ENCODE measurements at places on chromosomes 12 and 14.

GRCh38 chr14:92280554-92281262 lies 42.3 kb upstream of the SLC24A4 start:
- DNase-seq: no peak

GRCh38 chr14:91115986-91116770 lies 2.3 kb downstream of the DGLUCY start:
- no peak for DNase-seq

- no peak for DNase-seq
Observed at GRCh38 chr14:104998801-104999200, 13.2 kb downstream of the CLBA1 start.

GRCh38 chr14:60640859-60641741 lies 8.2 kb downstream of the SIX1 start:
- no peak for DNase-seq

DNA sequence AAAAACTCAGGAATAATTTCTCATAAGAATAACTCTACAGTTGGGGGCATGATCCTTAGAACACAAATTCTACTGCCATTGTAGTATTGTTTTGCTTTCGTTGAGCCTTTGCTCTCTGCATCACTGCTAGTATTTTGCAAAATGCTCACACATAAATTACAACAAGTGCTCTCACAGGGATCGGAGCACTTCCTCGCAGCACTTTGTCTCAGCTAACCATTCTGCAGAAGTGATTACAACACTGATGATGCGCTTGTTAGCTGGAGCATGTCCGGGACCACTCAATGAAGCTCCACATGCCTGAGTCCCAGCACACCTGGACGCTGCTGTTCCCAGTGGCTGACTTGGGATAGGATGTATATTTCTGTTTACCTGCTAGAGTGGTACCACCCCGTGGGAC lies 31.6 kb downstream of the MOAP1 start:
- DNase-seq: no peak

- DNase-seq: peak; percentile 19
Observed at GRCh38 chr12:12899530-12900380, 8.4 kb downstream of the GPRC5A start.

DNA sequence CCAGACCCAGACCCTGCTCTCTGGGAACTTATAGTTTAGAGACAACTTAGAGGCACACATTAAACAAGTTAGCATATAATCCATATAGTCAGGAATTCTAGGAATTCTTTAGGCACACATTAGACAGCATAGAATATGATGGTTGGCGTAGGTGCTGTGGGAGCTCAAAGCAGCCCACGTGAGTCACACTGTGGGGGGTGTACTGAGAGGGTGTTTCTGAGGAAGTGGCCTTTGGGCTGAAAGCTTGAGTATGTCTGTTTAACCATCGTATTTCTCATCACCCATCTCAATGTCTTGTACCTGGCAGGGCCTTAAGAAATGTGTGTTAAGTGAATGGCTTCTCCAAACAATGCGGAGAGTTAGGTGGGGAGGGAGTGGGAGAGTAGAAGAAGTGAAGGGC lies 67.2 kb downstream of the TMEM30B start:
- DNase-seq: no peak

DNA sequence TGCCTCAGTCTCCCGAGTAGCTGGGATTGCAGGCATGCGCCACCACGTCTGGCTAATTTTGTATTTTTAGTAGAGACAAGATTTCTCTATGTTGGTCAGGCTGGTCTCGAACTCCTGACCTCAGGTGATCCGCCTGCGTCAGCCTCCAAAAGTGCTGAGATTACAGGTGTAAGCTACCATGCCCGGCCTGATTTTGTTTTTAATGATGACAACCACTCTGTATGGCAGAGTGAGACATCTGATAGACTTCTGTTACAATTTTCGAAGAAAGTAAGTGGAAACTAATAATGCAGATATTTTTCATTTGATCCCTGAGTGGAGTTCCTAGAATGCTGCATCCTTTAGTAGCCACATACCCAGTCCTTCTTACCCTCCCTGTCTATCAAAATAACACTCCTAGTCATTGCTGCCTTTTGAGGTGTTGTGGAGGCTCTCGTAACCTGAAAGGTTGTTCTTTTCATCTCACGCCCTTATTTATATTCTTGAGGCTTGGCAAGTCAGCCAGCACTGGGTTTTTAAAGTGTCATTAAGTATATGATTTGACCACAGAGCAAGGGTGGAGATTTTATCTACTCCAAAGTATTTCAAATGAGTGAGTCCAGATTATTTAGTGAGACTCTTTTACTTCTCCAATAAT lies 5.9 kb upstream of the EID3 start:
- DNase-seq: no peak

- DNase-seq: no peak
Observed at GRCh38 chr14:35956376-35957085, 130.4 kb downstream of the BRMS1L start.

- no peak for DNase-seq
Observed at GRCh38 chr12:130070126-130070611, 92.1 kb upstream of the FZD10 start.

- peak; percentile 47 for DNase-seq
Observed at GRCh38 chr14:51846631-51847488, 13.6 kb upstream of the GNG2 start.

DNA sequence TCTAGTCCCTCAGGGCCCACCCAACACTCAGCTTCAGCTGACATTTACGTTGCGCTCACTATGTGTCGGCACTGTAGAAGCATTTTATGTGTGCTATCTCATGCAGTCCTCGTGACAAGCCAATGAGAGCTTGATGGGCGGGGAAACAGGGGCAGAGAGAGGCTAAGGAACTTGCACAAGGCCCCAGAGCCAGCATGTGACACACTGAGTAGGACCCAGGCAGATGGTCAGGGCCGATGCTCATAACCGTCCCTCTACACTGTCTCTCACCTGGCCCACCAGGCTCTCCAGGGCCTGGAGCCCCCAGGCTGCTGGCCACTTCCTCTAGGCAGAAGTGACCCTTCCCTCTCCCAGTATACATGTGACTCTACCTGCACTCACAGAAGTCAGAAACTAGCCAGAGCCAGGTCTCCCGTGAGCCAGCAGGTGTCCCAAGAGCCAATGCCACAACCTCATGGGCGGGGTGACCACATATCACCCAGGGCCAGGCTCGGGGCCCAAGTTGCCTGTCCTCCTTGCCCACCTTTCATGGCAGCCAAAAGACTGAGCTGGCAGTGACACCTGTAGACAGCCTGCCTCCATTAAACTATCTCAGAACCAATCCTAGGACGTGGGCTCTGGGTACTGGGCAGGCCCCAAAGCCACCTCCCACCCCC lies 38.3 kb downstream of the TTC7B start:
- DNase-seq: no peak

- no peak for DNase-seq
Observed at GRCh38 chr12:49767333-49767732, 26.0 kb downstream of the TMBIM6 start.

GRCh38 chr12:70177631-70178030 lies 65.6 kb upstream of the CNOT2 start:
- DNase-seq: no peak

GRCh38 chr14:55654243-55654642 lies 74.2 kb downstream of the KTN1 start:
- DNase-seq: no peak

GRCh38 chr12:108348842-108349241 lies 9.7 kb upstream of the CMKLR1 start:
- no peak for DNase-seq

GRCh38 chr12:54075974-54076373 lies 22.3 kb downstream of the HOXC4 start:
- DNase-seq: no peak

DNA sequence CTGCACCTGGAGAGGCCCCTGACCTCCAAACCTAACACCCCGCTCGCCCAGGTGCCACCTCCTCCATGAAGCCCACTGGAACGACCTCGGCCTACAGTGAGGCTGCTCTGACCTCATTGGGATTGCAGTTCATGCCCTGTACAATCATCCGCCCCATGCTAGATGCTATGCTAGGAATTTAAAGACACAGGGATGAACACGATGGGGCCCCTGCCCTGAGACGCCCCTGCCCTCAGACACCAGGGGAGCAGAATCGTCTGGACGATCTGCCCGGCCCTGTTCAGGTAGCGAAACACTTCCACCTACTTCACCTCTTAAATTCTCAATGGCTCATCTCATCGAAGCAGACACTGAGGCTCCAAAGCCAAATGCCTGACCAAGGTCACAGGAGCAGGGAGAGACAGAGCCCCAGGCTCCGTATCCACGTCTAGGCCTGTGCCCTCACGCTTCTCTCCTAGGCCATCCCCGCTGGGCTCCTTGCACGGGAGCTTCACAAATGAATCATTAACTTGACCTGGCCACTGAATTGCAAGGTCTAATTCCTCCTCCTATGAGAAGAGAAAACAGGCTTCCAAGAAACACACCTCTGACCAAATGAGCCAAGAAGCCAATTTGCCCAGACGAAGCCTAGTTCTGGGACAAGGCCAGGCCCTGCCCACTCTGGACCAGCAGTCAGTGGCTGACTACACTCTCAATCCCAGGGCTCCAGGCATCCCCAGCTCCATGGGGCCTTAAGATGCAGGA lies 35.2 kb downstream of the SCARB1 start:
- DNase-seq: no peak

- DNase-seq: no peak
Observed at GRCh38 chr14:38547961-38548490, 292.1 kb upstream of the CLEC14A start.

DNA sequence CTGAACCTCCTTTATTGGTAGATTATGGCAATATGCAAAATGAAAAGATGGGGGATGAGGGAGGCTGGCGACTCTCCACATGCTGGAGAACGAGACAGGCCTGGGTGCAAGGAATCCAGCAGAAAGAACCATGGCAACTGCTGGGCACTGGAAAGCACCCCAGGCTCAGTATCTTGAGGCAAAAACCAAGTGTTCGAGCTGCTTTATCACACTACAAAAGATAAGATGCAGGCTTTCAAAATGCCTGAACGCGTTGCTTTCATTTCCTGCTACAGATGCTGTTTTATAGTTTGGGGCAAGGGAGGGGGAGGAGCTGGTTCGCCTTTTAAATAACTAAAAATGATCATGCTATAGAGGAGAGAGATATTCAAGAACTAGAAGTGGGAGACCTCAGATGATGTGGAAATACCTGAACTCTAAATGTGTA lies 38.9 kb downstream of the NIN start:
- no peak for DNase-seq

DNA sequence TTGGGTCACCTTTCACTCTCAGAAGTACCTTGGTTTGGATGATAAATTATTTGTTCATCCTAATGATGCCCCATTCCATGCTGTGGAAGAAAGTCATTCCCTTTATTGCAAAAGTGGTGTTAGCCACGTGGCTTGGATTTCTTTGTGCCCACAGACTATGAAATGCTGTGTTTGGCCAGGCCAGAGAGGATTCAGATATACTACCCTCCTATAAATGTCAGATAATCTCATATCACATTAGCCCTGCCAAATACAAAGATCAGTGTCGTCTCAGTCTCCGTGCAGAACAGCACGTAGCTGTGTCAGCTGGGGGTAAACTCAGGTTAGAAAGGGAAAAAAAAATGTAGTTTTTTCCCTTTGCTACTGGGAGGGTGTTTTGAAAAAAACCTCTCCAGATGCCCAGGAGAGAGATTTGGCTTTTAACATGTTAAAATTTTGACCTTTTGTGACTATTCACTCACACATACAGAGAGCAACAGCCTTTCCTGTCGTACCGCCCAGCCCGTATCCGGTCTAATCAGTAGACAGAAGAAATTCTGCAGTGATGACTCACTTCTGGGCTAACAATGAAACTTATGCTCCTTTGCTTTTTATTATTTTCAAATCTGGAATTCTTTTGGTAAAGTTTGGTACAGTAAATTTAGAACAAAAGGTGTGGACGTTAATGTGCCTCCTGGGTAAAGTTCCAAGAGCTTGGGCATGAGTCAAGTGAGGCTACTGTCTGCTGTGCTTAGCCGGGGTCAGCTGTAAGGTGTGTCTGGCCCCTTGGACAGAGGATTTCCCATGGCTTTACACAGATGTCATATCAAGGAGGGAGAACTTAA lies 8.5 kb upstream of the PTPRB start:
- no peak for DNase-seq

DNA sequence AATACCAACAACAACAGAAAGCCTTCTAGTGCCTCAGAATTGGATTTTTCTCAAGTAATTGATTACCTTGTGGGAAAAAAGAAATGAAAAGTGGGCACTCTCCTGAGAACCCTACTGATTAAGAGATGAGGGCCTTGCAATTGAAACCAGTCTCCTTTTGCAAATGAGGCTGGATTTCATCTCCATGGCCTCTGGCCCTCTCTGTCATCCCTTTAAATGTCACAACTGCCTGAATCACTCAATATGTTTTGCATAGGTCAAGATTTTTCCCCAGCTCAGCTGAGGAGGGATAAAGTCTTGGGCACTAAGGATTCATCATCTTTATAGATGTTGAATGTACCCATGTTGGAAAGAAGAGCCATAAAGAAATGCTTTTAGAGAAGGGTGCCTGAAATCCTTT lies 166.4 kb downstream of the RMST start:
- DNase-seq: no peak

GRCh38 chr14:54622192-54622958 lies 55.4 kb downstream of the SAMD4A start:
- no peak for DNase-seq

DNA sequence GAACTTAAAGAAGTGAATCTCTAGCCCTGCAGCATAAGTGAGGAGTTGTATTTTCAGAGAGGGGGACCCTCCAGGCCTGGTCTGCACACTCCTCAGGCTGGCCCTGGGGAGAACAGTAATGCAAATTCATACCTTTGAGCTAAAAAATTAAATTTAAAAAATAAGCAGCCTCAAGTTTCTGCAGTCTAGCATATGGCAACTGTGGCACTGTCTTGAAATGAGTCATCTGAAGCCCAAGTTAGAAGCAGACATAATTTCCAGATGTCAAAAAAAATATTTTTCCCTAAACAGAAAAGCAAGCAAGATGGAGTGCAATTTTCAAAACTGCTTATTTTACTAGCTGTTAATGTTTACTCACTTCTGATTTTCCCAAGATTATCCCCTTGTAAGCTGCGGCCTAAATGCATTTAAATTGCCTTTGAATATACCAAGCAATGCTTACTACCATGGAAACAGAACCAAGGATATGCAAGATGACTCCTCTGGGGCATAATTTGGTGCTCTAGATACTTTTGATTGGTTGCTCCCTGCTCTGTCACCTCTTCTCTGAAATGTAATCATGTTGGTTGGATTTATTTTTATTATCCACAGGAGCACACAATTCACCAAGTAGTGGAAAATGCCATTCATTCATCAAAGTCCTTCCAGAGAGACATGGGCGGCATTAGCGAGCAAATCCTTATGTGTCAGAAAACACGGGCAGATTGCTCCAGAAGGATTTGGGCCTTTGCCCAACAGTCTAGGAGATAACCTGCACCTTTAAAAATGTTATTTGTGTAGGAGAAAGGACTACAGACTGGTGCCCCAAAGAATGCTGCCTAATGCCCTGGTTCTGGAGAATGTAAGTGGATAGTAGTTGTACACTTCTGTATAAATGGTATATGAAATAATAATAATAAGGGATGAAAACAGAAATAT lies 25.0 kb upstream of the DHRS7 start:
- no peak for DNase-seq
